Spleen (tissue), 13 donors: ENCODE measurements at places on chromosomes 3 and 15. TPM values are rescaled to one million over a fixed set of nuclear protein-coding genes. Genes with fewer than 3 reads are reported as not detected.

Gene CPLX3
- 17.7 TPM for total RNA-seq

DNA sequence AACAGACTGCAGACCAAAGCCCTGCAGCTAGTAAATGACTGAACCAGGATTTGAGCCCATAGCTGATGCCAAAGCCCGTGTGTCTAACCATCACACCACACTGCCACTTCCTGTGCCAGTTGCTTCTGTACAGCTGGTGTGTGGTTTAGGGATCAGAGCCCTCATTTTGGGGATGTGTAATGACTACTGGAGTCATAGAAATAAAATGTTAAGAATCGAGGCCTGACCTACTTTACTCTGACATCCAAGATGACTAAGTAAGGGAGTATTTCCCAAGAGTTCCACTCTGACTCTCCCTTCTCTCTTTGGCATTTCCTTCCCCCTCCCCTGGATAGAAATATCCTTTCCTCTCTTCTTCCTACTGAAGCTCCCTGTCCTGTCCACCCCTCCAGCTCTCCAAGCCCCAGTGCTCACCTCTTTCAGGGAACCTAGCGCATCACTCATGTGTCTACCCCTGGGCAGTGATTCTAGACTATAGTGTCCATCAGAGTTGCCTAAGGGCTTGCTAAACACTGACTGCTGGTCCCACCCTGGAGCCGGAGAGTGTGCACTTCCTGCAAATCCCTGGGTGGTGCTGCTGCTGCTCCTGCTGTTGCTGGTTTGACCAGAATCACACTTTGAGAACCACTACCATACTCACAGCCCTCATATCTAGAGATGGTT lies 53.8 kb downstream of the MGLL start:
- no peak overlapping the region for H3K4me3 ChIP-seq
- peaks cover 79% of the 10 kb centered on the region for H3K4me1 ChIP-seq

Gene XIRP1
- total RNA-seq: 0.09 TPM

DNA sequence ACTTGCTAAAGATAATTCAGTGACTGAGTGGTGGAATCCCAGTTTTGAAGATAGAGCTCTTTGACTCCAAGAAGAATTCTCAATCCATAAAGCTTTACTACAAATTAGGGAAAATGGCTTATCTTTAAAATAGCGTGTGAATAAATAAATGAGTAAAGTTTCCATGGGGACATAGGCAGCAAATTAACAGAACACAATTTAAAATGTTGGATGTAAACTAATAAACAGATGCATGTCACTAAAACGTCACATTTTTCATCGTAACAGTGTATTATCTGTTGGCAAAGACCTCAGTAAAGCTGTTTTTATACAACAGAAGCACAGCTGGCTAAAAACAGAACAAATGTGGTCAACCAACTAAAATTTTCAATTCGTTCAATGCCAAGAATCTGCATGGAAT lies 913.9 kb upstream of the CFAP20DC start:
- H3K36me3 ChIP-seq: no peaks in the 10 kb centered on the region
- H3K27ac ChIP-seq: no peak overlapping the region
- no peak for DNase-seq
- no peaks in the 10 kb centered on the region for H3K27me3 ChIP-seq

Gene TMEM40
- 0.68 TPM for total RNA-seq

GRCh38 chr15:94110476-94111130 lies 120.8 kb upstream of the MCTP2 start:
- H3K27me3 ChIP-seq: no peaks in the 10 kb centered on the region
- no peaks in the 10 kb centered on the region for H3K36me3 ChIP-seq
- no peak for DNase-seq
- no peak overlapping the region for H3K27ac ChIP-seq

DNA sequence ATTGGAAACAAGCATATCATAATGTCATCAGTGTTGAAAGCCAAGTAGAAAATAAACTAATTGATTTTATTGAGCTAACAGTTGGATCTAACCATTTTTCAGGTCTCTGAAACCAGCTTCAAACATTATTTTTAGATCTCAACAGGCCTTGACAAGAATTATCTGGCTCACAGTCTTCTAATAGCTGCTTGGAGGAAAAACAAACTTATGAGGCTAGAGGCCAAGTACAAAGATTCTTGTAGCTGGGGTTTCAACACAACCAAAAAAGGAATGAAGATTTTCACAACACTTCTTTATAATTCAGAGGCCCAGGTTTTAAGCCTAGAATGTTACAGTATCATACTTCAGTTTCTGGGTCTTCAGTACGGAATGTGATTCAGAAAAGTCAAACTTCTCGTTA lies 3.7 kb downstream of the SETMAR start:
- DNase-seq: no peak
- no peaks in the 10 kb centered on the region for H3K36me3 ChIP-seq
- peak overlapping the region; percentile 38 for H3K27ac ChIP-seq
- no peak overlapping the region for H3K4me3 ChIP-seq

DNA sequence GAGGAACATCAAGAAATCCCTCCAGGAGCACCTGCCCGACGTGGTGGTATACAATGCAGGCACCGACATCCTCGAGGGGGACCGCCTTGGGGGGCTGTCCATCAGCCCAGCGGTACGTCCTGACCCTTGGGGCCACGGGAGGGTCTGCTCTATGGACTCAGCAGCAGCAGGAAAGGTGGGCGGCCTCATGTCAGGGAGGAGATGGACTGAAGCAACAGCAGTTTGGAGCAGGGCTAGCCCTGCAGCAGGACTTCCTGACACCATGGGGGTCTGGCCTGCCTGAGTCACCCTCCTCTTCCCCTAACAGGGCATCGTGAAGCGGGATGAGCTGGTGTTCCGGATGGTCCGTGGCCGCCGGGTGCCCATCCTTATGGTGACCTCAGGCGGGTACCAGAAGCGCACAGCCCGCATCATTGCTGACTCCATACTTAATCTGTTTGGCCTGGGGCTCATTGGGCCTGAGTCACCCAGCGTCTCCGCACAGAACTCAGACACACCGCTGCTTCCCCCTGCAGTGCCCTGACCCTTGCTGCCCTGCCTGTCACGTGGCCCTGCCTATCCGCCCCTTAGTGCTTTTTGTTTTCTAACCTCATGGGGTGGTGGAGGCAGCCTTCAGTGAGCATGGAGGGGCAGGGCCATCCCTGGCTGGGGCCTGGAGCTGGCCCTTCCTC lies 24.2 kb downstream of the HDAC11 start:
- H3K27me3 ChIP-seq: no peaks in the 10 kb centered on the region
- peaks cover 4% of the 10 kb centered on the region for H3K4me1 ChIP-seq
- no peak overlapping the region for H3K4me3 ChIP-seq
- peak; percentile 67 for DNase-seq
- H3K27ac ChIP-seq: no peak overlapping the region

- H3K4me3 ChIP-seq: no peak overlapping the region
- H3K27ac ChIP-seq: no peak overlapping the region
- DNase-seq: no peak
- H3K4me1 ChIP-seq: no peaks in the 10 kb centered on the region
Observed at GRCh38 chr3:10869460-10869859, 53.4 kb downstream of the SLC6A11 start.

DNA sequence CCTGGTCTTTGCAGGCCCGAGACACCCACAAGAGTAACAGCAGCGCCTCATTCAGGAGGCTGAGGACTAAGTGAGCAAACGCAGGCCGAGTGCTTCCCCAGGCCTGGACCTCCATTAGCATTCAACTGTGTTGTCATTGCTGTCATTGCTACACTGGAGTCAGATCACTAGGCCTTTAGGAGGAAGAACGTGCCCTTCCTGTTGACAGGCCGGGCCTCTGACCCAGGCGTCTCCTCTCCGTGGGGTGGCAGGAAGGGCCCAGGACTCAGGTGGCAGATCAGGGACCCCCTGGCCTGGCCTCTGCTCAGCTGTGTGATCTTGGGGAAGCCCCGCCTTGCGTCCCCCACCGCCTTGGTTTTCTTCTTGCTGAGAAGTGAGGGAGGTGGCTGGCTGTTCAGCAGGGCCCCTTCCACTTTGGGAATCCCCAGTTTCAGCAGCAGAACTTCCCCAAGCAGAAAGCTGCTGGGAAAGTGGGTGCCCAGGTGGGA lies 19.1 kb downstream of the ZDHHC19 start:
- H3K36me3 ChIP-seq: no peaks in the 10 kb centered on the region
- peak overlapping the region; percentile 90 for H3K27ac ChIP-seq
- peaks cover 15% of the 10 kb centered on the region for H3K4me1 ChIP-seq
- H3K27me3 ChIP-seq: no peaks in the 10 kb centered on the region
- no peak overlapping the region for H3K4me3 ChIP-seq

GRCh38 chr3:100264242-100264641 lies 3.5 kb downstream of the TBC1D23 start:
- peaks cover 37% of the 10 kb centered on the region for H3K4me1 ChIP-seq
- DNase-seq: no peak
- H3K27me3 ChIP-seq: no peaks in the 10 kb centered on the region
- H3K36me3 ChIP-seq: no peaks in the 10 kb centered on the region

Gene CCR4
- 5.8 TPM for total RNA-seq

DNA sequence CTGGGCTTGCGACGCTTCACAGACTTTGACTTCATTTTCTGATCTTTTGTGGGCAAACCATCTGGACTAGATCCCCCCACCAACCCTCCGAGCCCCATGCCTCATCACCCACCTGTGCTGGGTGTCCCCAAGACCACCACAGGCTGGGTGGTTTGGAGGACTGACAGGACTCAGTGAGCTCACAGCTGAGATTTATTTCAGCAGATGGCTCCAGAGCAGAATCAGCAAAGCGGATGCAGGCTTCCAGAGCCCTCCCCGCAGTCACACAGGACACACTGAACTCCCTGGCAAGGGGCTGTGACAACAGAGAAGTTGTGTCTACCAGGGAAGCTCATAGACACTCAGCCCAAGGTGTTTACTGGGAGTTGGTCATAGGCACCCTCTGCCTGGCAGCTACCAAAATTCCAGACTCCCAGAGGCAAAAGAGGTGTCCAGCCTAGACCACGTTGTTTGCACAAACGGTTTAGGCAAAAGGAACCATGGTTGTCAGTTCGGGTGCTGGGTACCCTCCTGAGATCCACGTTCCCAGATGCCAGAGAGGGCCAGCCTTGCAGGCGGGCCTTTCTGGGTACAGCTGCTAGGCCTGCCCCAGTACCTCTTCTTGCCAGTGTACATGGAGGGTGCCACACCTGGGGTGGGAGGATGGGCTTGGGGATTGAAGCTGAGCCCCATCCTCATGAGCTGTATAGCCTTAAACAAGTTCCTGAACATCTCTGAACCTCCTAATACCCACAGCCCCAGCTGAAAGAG lies 170.3 kb downstream of the NSMCE3 start:
- H3K4me3 ChIP-seq: no peak overlapping the region
- H3K27me3 ChIP-seq: no peaks in the 10 kb centered on the region
- peak; percentile 57 for DNase-seq
- H3K36me3 ChIP-seq: no peaks in the 10 kb centered on the region

DNA sequence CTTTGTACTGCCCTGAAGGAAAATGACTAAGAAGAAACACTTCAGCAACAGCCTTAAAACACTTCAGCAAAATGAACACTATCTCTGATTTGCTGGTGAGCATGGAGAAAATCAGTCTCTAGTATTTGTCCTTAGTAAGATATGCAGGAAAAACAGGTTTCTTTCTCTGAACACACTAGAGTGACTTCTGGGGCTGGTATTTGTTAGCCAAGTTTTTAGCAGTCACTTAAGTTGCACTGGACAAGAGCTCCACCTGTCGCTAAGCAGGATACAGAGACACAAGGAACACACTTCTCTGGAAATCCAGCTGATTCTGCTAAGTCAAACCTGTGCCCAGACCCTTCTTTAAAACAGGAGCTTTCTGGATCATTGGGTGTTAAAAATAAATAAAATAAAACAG lies 65.3 kb downstream of the CHAC1 start:
- peaks cover 8% of the 10 kb centered on the region for H3K4me1 ChIP-seq
- H3K27ac ChIP-seq: peak overlapping the region; percentile 22
- H3K4me3 ChIP-seq: no peak overlapping the region
- H3K36me3 ChIP-seq: peaks cover 46% of the 10 kb centered on the region
- no peak for DNase-seq
- H3K27me3 ChIP-seq: no peaks in the 10 kb centered on the region

- H3K36me3 ChIP-seq: no peaks in the 10 kb centered on the region
- H3K4me1 ChIP-seq: no peaks in the 10 kb centered on the region
- no peaks in the 10 kb centered on the region for H3K27me3 ChIP-seq
- no peak for DNase-seq
- no peak overlapping the region for H3K27ac ChIP-seq
Observed at GRCh38 chr3:27927882-27928281, 205.8 kb upstream of the EOMES start.

Gene IFRD2
- 46.5 TPM for total RNA-seq

DNA sequence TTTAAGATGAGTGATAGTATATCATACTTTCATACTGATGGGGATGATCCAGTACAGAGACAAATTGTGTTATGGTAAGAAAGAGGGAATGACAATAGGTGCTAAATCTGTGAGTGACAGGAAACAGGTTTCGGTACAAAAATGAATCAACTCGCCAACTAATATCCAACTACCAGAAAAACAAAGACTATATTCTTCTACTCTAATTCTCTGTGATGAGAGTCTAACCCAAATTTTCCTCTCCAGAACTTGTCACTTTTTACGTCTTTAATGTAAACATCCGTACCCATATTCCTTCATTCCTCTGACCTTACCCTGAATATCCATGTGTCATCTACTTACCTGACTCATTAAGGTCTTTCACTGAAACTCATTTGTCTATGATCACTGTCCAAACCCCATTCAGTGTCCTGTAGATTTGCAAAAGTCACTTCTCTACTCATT lies 39.6 kb downstream of the SCAPER start:
- H3K27ac ChIP-seq: no peak overlapping the region
- H3K4me3 ChIP-seq: no peak overlapping the region
- H3K36me3 ChIP-seq: no peaks in the 10 kb centered on the region
- no peak for DNase-seq

GRCh38 chr3:195032106-195032759 lies 238.7 kb downstream of the XXYLT1 start:
- H3K36me3 ChIP-seq: no peaks in the 10 kb centered on the region
- no peak overlapping the region for H3K4me3 ChIP-seq
- H3K27ac ChIP-seq: peak overlapping the region; percentile 84

Gene TWF2
- total RNA-seq: 92.8 TPM

DNA sequence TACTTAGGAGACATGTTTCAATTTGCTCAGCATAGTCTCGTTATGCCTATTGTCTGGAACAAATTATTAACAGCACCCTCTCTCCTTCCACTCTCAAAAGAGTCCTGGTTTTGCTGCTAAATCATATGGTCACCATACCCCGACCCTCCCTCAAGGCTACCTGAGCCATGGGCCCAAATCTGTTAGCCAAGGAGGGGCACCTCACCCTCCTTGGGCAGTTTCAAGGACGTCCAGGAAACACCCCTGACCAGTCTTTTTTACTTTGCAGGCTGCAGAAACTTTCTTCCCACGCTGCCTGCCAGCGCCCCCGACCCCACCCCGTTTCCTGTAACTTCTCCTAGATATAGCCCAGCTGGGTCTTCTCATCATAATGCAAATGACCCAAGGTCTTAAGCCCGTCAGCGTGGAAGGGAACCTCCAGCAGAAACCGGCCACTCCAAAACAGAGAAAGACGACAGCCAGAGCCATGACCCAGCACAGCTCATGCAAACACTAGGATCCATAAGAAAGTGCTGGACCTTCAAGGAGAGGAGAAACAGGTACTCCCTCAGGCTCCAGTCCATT lies 62.3 kb downstream of the ADCY5 start:
- H3K4me3 ChIP-seq: no peak overlapping the region
- H3K27me3 ChIP-seq: no peaks in the 10 kb centered on the region
- H3K4me1 ChIP-seq: peaks cover 23% of the 10 kb centered on the region
- H3K36me3 ChIP-seq: no peaks in the 10 kb centered on the region

- no peak for DNase-seq
- no peaks in the 10 kb centered on the region for H3K36me3 ChIP-seq
- H3K4me1 ChIP-seq: no peaks in the 10 kb centered on the region
- H3K4me3 ChIP-seq: no peak overlapping the region
- H3K27ac ChIP-seq: no peak overlapping the region
Observed at GRCh38 chr3:43854283-43854682, 163.5 kb downstream of the ABHD5 start.

Gene ATP1B3
- total RNA-seq: 58.9 TPM

Gene P2RY13
- 36.3 TPM for total RNA-seq

Gene ARGFX
- not detected for total RNA-seq
